CD8-positive, alpha-beta T cell (primary cell): ENCODE measurements at places on chromosomes 5 and 9.

DNA sequence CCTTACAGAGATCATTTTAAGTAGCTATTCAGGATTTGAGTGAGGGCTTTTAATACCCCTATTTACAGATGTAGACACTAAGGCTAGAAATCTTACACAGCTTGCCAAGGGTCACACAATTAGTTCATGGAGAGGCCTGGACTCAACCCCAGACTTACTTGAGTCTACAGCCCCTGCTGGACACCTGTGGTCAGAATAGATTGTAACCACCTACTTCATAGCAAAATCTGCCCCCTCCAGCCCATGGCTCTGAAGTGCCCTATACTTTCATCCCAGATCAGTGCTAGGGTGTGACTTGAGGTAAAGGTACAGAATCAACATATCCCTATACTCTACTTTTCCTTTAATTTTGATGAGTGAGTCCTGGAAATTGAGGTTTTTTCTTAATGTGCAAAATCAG is 291.3 kb downstream of the ADGRV1 start:
- DNase-seq: no peak

- no peak for DNase-seq
Measured at GRCh38 chr9:98930792-98931191, 12.9 kb upstream of the COL15A1 start.

- no peak for DNase-seq
Measured at GRCh38 chr9:3281399-3281798, 244.4 kb downstream of the RFX3 start.

- DNase-seq: no peak
Measured at GRCh38 chr9:121393318-121393717, 23.3 kb upstream of the STOM start.

DNA sequence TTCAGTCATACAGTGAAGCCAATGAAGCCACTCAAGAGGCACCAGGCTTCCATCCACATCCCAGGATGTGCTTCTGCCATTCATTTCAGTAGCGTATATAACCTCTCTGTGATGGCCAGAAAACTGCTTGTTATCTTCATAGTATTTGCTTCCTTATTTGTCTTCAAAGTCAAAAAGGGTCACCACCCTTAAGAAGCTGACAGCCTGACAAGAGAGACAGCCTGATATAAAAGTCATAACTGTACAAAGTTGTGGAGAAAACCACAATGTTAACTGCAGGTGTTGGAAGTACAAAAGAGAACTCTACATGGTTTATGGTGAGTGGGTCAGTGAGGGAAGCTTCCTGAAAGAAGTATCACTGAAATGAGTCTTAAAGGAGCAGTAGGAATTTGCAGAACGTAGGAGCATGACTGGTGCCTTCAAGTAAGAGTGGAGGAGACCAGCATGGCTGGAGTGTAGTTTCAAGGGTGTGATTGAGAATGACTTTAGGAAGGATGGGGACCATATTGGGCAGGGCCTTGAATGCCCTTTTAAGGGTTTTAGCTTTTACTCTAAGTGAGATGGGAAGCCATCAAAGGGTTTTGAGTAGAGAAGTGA is 33.7 kb downstream of the NIM1K start:
- DNase-seq: no peak

DNA sequence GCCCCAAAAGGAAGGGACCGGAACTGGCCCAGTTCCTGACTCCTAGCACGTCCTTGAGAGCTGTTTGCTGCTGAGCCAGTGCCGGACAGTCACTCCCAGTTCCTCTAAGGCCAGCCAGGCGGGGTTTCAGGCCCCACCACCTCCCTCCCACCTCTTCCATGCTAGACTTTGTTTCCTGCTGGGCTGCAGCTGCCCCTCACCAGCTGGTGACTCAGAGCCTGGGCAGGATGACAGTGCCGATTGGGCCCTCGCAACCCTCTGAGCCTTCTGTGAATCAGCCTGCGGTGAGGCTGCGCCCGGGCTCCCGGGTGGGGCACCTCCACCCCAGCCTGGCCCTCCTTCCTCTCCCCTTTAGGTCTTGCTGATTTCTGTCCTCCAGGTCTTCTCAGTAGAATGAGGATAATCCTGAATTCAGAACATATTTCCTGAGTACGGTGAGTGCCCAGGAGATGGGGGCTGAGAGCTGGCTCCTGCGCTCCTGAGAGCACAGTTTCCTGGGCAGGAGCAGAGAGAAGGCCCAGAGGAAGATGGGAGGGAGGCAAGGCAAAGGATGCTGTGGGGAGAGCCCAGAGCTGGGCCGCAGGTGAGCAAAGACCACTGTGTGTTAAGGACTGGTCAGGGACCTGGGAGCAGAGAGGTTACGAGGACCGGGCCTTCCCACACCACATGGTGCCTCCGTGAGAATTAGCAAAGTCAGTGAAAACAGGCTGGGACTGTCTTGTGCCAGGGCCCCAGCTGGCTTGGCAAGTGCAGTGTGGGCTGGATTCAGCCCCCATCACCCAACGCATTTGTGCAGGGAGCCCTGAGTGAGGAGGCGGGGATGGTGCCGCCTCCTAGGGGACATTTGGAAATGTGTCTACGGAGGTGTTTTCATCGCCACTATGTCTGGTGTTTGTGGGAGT is 32.9 kb upstream of the STXBP1 start:
- peak; percentile 77 for DNase-seq

GRCh38 chr9:129806061-129806460 is 3.1 kb downstream of the TOR1B start:
- DNase-seq: no peak

GRCh38 chr5:10461904-10462555 is 20.4 kb downstream of the ROPN1L start:
- no peak for DNase-seq

DNA sequence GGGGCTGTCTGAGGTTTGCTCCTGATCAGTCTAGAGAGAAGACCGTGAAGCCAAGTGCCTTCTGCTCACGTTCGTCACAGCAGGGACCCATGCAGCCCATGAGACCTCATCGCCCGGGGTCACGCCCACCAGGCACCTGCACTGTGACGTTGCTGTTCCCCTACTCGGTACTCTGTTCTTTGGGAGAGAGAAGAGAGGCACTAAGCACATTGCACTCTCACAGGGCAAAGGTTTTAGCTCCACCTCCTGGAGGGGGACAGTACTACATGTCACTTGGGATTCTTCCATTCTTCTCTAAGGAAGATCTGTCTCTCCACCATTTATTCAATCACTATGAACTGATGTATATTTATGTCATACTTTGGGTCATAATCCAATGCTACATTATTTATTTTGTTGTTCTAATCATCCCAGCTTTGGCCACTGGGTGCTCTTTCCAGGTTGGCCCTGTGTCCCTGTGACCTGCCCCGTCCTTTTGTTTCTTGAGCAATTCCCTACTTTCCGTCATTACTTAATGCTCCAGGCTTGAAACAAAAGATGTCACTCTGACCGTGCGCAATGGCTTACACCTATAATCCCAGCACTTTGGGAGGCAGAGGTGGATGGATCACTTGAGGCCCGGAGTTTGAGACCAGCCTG is 31.4 kb upstream of the BRD3 start:
- DNase-seq: peak; percentile 24

- DNase-seq: no peak
Measured at GRCh38 chr5:74801941-74802340, 34.9 kb downstream of the NSA2 start.

DNA sequence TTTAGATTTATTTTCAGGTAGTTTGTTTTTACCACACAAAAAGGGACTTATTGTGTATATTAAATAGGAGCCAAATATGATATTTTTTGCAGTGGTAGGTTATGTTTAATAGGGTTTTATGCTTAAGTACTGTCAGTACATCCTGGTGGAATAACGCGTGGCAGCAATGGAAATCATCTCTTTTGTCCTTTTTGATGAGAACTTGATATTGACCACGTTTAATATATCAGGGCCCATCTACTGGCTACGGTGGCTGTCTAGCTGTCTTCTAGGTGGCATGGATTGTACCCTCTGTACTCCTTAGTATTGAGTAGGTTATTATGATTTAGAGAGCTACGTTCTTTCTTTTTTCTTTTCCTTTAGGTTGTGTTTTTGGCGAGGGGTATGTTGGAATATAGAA is 2.6 kb downstream of the BASP1 start:
- DNase-seq: no peak

DNA sequence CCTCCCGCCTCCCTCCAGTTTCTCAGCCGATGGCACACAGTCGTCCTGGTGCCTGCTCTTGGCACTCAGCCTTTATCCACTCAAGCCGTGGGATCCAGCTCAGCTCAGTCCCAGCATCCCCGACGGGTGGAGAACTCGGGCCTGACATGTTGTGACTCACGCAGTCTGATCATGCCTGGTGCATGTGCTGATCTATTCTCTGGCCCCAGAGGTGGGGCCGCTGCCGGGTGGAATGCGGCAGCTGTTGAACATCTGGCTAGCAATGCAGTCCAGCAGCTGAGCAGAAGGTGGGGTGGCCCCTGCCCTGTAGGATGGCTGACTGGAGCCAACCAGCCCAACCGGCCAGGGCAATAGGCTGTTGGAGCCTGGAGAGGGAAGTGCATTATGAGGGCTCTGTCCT is 1.7 kb upstream of the AIF1L start:
- no peak for DNase-seq

DNA sequence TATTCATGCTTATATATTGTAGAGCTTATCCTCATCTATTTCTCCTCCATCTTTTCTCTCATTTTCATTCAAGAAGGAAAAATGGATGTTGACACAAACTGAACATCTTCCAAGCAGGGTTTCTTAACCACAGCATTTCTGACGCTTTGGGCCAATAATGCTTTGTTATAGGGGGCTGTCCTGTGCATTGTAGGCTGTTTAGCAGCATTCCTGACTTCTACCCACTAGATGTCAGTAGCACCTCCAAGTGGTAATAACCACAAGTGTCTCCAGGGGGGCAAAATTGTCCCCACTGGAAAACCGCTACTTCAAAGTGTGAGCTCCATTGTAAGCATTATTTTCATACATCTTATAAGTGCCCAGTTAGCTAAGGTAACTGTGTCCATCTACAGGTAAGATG is 2.6 kb upstream of the TXNDC8 start:
- no peak for DNase-seq

GRCh38 chr9:97176206-97176605 is 131.3 kb upstream of the CCDC180 start:
- no peak for DNase-seq

- no peak for DNase-seq
Measured at GRCh38 chr9:105114964-105115728, 129.3 kb upstream of the SLC44A1 start.

DNA sequence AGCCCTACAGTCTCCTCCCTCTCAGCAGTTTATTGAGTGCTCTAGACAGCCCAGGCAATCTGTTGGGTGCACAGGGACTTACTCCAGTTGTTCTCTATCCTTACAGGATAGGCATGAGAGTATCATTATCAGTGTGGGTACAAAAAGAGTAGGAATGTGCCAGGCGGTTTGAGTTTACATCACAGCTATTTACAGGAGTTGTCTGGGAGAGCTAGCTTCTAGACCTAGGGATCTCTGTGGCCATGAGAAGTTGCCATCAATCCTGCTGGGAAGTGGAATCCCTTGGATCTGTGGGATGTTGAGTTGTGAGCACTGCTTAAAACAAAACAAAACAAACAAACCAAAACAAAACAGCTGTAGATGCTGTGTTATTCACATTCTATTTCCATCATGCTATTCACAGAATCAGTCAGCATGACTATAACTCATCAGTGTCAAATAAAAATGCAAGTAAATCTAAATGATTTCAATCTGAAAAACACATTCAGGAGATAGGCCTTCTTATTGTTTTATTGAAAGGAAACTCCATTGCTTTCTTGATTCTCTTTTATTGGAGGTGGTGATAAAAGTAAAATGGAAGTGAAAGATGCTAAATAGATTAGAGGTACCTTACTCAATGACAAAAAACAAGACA is 552.4 kb upstream of the ZNF608 start:
- no peak for DNase-seq

DNA sequence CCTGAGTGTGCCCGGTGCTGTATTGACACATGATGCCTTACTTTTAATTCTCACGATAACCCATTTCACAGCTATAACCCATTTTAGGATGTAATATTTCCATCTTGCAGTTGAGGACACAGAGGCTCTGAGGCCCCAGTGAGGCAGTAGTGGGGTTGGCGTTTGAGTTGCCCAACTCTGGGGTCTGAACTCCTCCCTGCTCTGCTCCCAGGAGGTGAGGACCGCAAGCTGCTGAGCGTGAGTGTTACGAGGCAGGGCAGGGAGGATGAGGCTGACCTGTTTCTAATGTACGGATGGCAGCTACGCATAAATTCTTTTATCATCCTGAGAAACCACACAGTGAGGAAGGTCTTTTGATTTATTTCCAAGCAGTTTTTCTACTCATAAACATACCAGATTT is 11.4 kb downstream of the LRRC8A start:
- DNase-seq: no peak

DNA sequence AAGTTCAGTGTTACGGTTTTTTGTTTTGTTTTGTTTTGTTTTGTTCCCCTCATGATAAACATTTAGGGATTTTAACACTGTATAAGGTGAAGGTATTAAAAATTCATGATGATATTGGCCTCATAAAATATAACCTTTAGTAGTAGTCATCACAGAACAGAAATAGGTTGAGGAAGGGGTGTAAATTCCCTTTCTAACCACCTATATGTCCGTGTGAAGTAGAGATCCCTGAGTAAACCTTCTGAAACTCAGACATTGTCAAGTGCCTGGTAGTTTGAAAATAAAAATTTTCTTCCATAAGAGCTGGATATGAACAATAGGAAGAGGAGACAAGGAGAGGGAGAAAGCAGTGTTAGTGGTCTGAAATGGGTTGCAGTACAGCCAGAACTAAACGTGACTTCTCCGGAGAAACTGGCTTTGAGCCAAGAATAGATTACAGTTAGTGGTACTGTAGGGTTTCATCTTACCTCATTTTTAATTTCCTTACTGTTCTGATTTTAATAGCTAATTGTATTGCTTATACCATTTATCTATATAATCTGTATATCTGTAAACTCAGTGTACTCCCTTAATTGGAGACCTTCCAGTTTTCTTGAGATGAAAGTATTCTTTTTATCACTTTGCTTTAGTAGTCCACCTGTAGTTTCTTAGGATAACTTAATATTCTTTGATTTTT is 18.3 kb downstream of the UGCG start:
- DNase-seq: no peak

GRCh38 chr9:38232895-38233294 is 159.6 kb upstream of the ALDH1B1 start:
- no peak for DNase-seq

DNA sequence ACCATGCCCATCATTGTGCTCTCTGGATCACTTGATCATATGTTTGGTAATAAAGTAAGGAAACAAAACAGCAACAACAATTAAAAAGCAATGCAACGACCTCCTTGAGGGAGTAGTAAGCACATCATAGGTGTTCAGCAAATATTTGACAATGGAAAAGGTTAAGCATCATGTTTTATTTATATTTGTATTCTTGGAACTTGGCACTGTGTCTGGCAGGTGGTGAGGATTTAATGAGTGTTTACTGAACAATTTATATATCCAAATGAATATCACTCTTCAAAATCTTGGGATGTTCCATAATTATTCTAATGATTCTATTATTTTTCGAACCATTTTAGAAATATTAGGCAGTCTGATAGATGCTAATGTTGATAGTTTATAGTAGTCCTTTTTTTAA is 6.2 kb downstream of the PIP5K1B start:
- DNase-seq: no peak

GRCh38 chr5:134905246-134905996 is 490 bp downstream of the PCBD2 start:
- DNase-seq: peak; percentile 40

GRCh38 chr5:44294516-44294915 is 94.7 kb downstream of the FGF10 start:
- DNase-seq: no peak

GRCh38 chr9:71734950-71735349 is 33.4 kb downstream of the CEMIP2 start:
- DNase-seq: no peak

- no peak for DNase-seq
Measured at GRCh38 chr9:13863112-13863511, 450.8 kb downstream of the NFIB start.
